Psoas muscle (tissue), 8 donors: ENCODE measurements at places on chromosomes 12 and 14.

DNA sequence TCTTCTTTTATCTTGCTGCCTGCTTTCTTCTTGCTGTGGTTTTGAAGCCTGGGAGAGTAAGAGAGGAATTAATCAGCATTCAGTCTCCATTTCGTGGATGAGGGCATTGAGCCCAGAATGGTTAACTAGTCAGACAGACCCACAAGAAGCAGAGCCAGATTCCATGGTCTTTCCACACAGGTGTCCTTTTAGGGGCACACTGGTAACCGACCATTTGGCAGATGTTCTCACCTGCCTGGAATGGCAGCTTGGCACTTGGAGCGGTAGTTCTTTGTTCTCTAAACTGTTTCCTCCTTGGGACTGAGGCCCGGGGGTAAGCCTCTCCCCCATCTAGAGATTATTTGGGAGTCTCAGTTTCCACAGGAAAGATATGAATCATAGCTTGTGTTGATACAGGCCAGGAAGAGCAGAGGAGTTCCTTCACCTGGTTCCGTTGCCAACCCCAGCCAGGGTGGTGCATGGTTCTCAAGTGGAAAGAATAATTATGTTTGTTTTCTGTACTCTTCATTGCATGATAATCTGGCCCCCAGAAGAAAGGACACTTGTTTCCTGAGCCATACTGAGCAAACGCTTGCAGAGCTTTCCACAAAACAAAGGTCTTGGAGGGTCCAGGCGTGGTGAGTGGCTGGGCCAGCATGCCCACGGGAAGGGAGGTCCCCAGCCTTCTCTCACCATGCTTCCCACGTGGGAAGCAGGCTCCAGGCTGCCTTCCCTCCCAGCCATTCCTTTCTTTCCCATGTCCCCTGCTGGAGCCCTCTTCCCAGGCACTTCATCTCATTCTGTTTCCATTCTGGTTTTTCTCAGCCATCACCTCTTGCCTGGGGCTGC lies 2.0 kb upstream of the KRT75 start:
- DNase-seq, result no peak

GRCh38 chr12:122501489-122501989 lies 807 bp upstream of the ZCCHC8 start:
- DNase-seq, result no peak

DNA sequence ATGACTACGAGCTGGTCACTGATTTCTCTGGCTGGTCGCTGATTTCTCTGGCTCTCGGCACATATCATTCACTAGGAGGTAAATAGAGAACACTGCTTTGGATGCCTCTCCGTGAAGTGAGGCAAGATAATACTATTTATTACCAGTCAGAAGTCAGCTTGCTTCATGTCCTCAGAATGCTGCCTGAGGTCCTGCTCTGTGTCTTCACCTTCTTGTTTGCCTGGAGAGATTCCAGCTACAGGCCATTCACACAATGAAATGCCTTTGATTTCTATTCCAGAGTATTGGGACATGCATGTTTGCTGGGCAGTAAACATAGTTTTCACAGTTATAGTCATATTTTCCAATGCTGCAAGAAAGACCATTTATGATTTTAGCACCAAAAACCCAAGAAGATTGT lies 106.7 kb downstream of the AEBP2 start:
- peak; percentile 20 for DNase-seq

DNA sequence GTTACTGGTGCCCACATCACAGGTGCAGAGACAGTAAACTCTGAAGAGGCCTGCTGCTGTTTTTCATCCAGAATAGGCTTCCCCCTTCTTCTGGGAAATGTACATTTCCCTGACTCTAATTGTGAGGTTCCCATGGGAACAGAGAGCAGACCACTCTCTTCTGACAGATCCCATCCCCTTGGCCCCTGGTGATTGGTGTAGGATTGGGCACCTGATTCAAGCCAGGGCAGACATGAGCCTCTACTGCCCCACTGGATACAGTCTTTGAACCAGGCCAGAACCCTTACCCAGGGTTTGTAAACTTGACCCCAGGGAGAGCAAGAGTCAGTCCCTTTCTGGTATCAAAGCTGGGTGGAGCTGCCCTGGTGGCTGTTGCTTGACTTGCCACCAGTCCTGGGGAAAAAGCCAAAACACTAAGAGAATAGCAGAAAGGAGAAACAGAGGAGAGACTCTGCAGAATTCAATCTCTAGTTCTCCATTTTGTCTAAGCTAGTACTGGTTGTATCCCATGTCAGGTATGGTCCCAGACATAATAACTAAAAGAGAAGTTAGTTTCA lies 14.8 kb upstream of the NFYB start:
- DNase-seq, result no peak

GRCh38 chr14:60656686-60657455 lies 7.6 kb upstream of the SIX1 start:
- peak; percentile 88 for DNase-seq

DNA sequence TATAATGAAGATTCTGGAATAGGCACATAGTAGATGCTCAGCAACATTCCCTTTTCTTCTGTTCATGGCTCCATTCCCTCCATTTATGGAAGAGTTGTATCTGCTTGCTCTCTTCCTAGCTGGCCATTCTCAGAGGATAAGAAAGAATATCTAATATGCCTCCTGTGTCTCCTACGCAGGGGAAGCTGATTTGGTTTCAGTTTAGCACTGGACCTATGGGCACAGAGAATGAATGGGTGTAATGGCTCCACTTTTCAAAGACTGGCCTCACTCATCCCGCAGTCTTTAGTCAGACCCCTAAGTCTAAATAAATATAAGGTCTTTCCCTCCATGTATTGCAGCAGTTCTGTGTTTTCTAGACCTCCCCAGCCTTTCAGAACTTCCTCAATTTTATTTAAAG lies 2.0 kb downstream of the PKP2 start:
- no peak for DNase-seq

DNA sequence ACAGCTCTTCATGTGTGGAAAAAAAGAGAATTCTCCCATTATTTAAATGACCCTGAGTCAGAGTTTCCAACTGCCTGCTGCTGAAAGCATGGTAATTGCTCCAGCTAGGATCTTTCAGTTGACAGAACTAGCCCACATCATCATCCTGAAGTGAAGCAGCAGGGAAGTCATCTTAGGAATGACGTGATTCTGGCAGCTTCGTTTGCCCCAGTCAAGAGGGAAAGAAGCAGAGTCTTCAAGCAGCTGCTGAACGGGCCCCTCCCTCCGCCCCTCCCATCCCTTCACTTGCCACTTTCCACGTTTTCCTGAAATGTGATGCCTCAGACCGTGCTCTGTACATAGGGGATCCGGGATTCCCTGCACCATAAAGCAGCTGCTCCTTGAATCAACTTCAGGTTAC lies 455.0 kb upstream of the TMEM132C start:
- no peak for DNase-seq
